ENCODE measurements at places on chromosomes 5 and 9.

DNA sequence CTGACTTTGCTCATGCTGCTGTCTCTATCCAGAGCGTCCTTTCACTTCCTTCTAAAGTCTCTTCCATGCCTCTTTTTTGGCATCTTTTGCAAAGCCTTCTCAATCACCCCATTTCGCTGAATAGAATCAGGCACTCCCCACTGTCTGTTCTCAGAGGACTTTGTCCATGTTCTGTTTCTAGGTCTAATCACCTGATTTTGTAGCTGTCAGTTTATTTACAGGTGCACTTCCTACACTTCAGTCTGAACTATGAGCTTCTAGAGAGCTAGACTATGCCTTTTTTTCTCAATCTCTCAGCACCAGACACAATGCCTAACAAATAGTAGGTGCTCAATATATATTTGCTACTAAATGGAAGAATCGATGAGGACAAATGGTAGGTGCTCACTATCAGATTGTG is 29.9 kb downstream of the TLR4 start:
- DNase-seq, result no peak

DNA sequence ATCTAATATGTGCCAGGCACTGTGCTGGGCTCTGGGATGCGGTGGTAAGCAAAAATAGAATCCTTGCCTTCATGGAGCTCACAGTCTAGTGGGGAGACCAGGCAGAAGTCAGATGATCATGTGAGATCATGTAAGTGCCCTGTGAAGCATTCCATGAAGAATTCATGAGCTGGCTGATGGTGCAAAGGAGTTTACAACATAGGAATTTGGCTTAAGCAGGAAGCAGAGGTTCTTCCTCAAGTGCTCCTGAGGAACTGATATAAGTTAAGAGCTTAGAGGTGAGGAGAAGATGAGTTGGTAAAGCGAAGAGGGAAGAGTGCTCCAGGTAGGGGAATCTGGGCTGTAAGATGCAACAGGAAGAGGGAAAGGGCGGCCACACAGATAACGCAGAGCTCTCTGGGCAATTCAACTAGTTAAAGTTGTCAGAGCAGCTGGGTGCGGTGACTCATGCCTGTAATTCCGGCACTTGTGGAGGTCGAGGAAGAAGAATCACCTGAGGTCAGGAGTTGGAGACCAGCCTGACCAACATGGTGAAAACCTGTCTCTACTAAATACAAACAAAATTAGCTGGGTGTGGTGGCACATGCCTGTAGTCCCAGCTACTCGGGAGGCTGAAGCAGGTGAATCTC is 78.5 kb upstream of the SPATA31D4 start:
- no peak for DNase-seq

- no peak for DNase-seq
Observed at GRCh38 chr9:71025201-71025600, 96.2 kb downstream of the TRPM3 start.

GRCh38 chr5:142263346-142263745 is 61.5 kb downstream of the SPRY4 start:
- DNase-seq, result no peak

DNA sequence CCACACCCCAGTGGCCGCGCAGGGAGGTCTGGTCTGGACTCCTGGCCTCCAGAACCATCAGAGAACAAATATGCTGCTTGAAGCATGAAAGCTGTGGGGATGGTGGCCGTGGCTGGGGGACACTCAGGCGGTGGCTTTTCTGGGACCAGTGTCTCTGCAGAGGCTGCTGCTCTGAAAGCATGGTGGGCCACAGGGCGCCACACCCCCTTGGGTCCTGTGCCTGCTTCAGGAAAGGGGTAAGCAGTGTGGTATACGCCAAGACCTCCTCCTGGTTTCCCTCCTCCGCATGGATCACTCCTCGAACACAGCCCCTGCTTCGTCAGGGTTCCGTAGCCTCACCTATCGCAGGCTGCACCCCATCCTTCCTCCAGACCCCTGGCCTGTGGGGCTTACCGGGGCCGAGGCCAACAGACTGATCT is 19.7 kb upstream of the TERT start:
- no peak for DNase-seq

DNA sequence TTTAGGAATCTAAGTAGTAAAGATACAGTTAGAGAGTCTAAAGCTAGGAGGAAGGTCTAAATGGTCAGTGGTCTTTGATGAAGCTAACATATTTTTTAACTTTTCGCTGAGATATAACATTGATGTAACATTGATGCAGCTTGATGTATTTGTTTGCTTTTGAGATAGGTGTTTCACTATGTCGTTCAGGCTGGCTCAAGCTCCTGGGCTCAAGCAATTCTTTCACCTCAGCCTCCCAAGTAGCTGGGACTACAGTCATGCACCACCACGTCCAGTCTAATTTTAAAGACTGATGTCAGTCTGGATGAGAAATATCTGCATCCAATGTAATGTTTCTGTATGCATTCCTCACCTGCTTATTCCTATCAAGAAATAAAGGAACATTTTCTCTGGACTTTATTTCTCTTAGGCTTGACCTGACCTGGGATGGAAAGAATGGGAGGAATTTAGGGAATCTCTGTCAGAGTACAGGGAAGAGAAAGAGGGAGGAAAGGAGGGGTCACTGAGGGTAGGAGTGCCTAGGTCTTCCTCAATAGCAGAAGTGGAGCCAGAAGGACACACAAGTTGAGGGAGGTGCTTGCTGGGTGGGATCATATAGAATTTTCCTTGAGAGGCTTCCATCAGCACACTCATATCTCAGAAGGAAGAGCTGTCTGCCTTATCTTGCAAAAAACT is 101.5 kb upstream of the GPBP1 start:
- no peak for DNase-seq

- DNase-seq, result no peak
Observed at GRCh38 chr5:33817301-33817700, 74.5 kb downstream of the ADAMTS12 start.

DNA sequence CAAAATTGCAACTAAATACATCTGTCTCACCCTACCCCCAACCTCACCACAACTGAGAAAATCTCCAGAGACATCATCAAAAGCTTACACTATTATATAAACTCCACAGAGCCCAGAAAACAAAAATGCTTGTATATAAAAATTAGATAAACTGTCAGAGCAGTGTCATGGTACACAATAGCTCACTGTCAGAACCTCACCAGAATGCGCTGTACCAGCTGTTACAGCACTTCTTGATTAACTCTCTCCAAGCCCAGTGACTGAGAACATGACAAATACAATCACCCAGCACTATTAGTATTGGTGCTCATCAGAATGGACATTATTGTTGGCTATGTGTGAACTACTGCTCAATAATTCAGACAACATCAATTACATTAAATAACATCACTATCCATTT is 65.7 kb downstream of the ZDHHC21 start:
- no peak for DNase-seq

DNA sequence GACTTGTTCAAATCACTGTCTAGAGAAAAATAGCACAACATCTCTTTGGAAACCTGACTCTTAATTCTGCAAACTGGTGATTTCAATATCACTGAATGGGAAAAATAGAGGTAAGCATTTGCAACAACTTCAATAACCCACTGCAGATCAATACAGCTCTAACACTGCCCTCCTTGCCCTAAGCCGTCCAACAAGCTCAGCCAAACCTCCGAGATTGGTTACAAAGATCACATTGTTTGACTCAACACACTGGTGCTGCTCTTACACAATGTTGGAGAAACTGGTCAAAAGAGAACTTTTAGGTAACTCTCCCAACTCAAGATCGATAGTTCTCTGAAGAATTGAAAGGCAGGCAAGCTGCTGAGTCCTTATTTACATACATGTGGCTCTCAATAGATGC is 150.4 kb downstream of the SPOCK1 start:
- DNase-seq, result no peak

DNA sequence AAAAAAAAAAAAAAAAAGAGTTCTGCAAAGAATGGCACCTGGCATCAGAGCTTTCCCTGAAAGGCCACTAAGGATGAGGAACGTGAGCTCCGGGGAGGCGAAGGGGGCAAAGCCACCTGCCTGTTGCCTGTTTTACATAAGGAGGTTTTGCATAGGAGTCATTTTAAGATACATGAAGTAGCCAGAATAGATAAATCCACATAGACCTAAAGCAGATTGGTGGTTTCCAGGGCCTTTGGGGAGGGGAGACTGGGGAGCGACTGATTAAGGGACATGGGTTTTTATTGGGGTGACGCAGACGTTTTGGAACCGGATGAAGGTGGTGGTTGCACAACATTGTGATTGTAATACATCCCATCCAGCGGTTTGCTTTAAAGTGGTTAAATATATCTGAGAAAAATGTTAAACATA is 7.1 kb downstream of the NEK6 start:
- no peak for DNase-seq

DNA sequence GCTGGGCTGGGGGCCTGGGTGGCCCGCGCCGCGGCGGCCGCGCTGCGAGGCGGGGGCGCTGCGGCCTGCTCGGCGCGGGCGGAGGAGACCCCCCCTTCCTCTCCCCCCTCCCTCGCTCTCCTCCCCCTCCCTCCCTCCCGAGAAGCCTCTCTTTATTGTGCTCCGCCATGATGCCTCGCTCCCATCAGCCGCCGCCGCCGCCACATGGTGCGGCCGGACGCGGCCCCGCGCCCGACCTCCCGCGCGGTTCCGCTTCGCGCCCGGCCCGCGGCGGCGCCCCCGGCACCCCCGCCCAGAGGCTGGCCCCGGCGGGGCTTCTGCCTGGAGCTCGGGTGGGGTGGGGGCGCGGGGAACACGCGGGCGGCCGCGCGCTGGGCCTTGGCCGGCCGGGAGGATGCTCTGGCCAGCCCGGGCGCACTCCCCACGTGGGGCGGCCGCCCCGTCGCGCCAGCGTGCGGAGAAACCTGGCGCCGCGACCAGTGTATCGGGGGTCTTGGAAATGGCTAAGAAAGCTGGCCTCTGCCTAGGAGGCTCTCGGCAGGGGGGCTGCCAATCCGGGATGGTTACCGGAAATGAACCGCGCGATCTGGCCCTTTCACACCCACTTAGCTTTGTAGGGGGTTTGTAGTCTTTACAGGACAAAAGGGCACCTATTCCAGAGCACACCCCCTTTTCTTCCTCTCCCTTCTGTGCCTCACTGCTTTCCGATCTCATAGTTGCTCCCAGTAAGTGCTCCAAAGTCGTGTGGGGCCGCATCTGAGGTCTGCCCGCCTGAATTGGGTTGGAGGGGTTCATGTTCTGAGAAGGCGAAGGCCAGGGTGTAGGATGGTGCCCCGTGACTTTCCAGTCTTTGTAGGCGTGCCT is 1.0 kb downstream of the SET start:
- DNase-seq, result no peak

DNA sequence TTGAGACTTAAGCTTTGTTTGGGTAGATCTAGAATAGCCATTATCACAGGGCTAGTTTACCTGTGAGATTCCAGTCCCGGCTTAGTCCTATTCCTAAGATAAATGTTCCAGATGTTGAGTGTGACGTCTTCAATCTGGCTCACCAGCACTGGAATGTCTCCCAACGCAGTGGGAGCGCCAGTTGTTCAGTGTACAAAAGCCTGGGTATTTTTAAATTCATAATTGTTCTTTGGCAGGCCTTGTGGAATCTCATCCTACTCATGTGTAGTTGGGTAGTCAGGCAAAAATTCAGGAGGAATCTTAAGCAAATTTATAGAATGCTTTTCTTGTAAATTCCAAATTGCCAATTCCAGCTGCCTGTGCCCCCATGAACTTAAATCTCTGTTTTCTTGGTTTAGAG is 272.6 kb upstream of the KCNN2 start:
- no peak for DNase-seq

DNA sequence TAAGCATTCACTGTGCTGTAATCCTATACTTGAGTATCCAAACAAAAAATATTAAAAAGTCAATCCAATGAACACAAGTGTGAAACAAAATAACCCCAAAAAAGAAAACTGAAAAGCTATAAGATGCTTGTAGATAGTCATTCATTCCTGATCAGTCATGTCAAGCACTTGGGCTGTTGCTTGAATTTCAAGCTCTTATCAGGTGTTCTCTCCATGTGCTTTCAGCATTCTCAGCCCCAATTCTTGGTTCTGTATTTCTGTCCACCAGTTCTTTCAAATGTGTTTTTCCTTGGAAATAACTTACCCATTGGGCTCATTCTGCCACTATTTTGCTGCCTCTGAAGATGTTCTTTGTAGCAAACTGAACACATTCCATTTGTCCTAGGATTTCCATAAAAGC is 4.7 kb downstream of the ZFAND5 start:
- DNase-seq, result no peak

DNA sequence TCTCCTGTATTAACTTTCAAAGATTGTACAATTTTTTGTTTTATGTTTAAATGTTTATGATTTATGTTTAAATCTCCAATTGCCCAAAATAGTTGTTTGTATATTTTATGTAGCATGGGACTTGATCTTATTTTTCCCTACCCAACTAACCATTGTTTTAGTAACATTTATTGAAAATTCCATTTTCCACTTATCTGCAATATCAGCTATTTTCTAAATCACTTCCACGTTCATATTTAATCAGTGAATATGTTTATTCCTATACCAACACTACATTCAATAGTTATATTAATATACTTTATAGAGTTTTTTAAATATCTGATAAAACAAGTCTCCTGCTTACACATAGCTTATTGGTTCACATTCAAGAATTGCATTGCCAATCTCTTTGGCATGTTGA is 532.2 kb downstream of the CHSY3 start:
- no peak for DNase-seq

GRCh38 chr9:26399556-26399955 is 493.0 kb downstream of the CAAP1 start:
- no peak for DNase-seq

GRCh38 chr9:85743275-85744128 is 1.7 kb upstream of the AGTPBP1 start:
- DNase-seq, result no peak

DNA sequence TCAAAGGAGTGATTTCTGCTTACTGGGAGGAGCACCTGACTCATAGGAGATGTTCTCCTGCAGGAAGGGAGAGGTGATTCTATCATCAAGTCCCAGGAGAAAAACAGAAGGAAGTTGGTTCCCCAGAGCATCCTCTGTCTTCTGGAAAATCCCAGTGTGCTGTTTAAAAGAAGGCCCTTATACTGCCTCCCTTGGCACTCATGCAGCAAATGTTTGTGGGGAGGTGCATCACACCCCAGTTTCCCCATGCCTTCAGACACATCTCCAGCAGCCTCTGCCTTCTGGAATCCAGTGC is 63.1 kb downstream of the PPARGC1B start:
- DNase-seq, result no peak

- no peak for DNase-seq
Observed at GRCh38 chr9:97543561-97543960, 42.1 kb downstream of the TMOD1 start.

- DNase-seq, result no peak
Observed at GRCh38 chr5:138717399-138717798, 35.8 kb upstream of the CTNNA1 start.

Measured in NCI-H524 treated with DMSO at 0.1 percent for 48 hours (cell line).